ENCODE measurements at places on chromosomes 3 and 15.

DNA sequence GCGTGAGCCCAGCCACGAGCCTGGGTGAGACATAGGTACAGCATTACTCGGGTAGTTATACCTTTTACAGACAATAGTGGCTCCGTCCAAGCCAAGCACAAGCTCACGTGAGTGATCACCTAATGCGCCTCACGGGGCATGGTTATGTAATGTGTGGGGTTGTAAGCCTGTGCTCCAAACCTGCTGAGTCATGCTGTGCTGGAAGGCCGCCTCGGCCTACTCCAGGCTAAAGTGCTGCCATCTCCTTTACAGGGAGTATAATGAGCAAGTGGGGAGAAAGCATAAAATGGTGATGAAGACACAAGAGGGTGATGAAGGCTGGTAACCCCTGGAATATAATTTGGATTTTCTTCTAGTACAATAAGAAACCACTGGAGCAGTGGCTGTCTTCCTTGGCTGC is 175.8 kb upstream of the STT3B start:
- DNase-seq = no peak

- DNase-seq = no peak
These were observed 42.2 kb upstream of the MRPS22 start for GRCh38 chr3:139301654-139302053.

DNA sequence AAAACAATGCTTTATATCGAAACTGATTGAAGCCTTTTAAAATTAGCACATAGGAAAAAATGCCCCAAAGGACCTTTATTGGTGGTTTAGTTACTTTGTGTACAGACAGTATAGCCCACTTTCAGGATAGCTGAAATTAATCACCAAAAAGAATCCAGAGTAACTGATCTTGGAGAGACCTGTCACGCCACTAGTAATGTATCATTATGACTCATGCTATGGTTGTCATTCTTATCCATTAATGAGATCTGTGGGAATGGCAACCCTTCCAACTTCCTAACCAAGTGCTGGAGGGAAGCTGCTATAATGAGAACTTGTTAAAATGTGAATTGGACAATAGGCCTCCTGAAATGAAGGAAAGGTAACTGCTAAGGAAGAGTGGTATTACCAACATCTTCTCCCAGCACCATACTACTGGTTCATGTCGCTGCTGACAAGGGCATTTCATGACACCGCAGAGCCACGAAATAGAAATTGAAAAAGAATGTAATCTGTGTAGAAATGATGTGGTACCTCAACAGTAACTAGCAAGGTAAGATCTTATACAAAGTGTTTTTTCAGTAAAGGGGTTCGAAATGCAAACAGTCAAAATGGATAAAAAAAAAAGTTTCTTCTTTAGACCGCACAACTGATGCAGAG is 7.1 kb upstream of the EMC4 start:
- peak; percentile 72 for DNase-seq

DNA sequence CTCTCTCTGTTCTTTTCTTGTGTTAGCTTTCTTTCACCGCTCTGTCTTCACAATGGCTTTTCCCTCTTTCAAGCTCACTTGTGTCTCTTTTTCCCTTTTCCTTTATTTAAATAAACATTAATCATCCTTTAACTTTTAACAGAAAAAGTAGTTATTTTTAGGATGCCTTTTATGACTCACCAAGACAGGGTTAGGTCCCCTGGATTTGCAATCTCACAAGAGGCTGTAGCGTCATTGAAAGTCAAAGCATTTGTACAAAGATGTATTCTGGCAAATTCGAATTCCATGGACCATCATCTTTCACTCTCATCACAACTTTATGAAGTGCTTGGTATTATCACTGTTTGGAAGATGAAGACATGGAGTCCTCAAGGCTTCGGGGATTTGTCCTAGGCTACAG is 34.8 kb upstream of the MCTP2 start:
- no peak for DNase-seq

DNA sequence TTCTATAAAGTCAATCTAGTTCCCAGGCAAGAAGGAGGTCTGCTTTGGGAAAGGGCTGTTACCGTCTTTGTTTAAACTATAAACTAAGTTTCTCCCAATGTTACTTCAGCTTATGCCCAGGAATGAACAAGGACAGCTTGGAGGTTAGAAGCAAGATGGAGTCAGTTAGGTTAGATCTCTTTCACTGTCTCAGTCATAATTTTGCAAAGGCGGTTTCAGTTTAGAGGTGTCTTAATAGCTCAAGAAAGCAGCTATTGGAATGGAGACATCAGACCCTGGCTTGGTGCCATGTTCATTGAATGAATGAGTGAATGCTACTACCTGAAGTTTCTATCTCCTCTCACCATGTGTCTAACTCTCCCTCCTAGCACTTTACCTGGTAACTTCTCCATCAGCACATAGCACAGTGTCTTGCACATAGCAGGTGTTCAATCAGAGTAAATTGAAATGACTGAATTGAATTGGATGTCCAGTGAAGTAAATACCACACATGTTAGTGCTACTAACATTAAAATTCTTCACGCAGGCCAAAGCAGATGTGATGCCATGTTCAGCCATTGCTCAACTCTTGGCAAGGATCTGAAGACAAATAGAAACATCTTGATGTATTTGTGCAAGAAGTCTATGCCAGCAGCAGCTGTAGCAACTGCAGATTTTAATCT is 28.2 kb downstream of the CLEC3B start:
- DNase-seq = peak; percentile 69

GRCh38 chr3:188054541-188054940 is 99.4 kb upstream of the LPP start:
- no peak for DNase-seq

GRCh38 chr3:5299161-5299560 is 111.7 kb downstream of the EDEM1 start:
- DNase-seq = no peak

DNA sequence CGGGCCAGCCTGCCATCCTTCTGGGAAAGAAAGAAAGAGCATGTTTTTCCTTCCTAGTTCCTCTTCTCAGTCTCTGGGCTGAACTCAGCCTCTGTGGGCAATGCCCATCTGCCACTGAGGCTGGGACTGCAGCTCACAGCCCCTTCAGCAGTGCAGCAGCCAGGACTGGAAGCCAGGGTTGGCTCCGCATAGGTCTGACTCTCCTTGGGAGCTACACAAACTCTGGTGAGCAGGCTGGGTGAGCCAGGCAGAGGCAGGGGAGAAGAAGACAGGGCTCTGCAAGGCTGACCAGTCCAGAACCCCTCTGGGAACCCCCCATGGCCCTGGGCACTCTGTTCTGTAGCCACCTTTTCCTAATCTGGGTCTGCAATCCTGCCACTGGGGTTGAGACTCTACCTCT is 3.6 kb downstream of the DISP2 start:
- DNase-seq = no peak

- no peak for DNase-seq
These were observed 86.1 kb upstream of the SERPINI2 start for GRCh38 chr3:167559924-167560323.

DNA sequence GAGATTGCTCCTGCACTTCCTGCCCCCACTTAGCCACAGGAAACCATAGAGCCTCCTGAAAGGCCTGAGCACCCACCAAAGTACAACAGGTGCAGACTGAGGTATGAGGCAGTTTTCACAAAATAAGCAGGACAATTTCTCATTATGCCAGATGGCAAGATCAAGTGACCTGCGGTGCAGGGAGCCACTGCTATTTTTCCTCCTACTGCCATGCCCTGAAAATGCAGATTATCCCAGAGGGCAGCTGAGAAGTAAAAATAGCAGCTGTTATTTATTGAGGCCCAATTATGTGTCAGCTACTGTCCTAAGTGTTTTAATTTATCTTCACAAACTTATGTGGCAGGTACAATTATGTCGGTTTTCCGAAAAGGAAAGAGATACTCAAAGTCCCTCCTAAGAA is 209.5 kb upstream of the ST8SIA2 start:
- no peak for DNase-seq

GRCh38 chr3:185405243-185405642 is 42.3 kb downstream of the MAP3K13 start:
- DNase-seq = no peak

DNA sequence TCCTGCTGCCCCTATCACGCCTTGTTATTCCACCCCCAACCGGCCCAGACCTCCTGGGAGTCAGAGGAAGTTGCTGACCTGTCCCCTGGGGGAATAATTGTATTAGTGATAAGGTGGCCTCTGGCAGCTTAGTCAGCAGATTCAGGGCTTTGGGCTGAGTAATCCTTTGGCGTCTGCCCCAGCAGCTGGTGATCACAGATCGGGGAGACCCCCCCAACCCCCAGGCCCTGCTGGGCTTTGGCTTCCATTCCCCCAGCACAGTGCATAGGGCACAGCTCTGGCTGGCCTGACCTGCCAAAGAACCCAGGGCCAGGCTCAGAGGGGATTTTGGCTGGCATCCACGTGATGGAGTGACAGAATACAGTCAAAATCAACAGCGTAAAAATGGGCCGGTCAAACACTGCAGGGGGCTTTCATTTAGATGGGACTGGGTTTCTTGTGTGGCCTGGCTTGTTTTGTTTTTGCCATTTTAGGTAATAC is 3.9 kb upstream of the NR2E3 start:
- DNase-seq = peak; percentile 36

GRCh38 chr15:88513195-88513594 is 33.3 kb downstream of the DET1 start:
- DNase-seq = no peak

- DNase-seq = no peak
These were observed 5.0 kb upstream of the CAND2 start for GRCh38 chr3:12791430-12791829.

DNA sequence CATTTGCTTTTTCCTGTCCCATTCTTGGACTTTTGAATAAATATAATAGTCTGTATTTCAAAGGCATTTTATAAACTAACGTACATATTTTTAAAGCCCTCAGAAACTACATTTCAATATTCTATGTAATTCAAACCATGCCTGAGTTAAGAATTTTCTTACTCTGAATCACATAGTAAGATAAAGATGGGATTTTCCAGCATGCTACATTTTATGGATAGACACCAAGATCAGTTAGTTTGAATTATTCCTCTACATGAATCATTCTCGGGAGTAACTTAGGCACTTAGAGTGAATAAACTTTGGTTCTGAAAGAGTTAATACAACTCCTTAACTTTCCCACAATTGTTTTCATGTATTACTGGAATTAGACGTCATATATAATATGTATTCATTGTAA is 713.3 kb upstream of the CBLB start:
- no peak for DNase-seq

DNA sequence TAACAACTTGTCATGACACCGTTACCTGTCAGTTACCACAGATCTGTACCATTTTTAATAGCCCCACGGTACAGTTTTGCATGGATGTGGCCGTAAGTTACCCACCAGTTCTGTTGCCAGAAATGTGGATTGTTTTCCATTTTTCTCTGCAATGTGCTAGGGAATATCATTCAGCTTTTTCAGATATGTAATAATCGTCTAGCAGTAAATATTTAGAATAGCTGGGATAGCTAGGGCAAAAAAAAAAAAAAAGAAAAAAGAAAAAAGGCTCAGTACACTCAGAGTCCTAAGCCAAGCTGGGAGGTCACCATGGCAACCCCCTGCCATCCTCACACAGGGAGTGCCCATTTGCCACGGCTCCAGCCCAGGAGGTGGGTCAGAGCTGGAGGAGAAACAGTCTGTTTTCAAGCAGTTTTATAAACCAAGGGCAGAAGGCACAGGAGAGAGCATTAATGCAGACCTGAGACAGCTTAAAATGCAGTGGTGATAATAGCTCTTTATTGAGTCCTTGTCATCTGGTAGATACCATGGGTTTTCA is 25.2 kb downstream of the PAQR5 start:
- DNase-seq = no peak

DNA sequence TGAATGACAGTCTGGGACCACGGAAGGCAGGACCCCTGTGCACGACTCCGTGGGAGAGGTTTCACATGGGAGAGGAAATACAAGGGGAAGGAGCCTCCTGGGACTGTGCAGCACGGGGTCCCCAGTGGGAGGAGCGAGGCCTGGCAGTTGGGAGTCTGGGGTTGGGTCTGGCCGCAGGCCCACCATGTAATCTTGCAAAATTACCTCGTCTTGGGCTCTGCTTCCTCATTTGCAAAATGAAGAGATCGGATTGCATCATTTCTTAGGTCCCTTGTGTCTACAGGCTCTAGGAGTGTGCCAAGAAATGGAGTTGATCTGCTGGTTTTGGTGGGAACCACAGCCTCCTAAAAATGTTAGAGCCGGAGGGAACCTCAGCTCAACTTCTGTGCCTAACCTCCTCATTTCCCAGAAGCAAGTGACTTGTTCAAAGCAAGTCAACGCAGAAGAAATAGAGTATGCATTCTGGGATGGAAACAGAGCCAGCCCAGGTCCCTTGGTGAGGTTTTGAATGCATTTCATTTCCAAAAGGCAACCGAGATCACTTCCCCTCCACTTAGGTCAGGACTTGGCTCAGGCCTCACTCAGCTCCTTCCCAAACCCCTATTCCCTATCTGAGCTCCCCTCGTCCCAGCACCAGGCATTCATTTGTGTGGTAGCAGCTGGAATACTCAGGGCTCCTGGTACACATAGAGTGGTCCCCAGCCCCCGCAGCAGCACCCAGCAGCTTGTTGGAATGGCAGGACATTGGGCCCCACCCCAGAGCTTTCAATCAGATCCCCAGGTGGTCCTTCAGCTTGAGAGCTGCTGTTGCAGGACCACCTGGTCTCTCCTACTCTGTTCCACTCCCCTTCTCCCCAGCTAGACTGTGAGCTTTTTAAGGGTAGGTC is 267.7 kb downstream of the XXYLT1 start:
- no peak for DNase-seq

DNA sequence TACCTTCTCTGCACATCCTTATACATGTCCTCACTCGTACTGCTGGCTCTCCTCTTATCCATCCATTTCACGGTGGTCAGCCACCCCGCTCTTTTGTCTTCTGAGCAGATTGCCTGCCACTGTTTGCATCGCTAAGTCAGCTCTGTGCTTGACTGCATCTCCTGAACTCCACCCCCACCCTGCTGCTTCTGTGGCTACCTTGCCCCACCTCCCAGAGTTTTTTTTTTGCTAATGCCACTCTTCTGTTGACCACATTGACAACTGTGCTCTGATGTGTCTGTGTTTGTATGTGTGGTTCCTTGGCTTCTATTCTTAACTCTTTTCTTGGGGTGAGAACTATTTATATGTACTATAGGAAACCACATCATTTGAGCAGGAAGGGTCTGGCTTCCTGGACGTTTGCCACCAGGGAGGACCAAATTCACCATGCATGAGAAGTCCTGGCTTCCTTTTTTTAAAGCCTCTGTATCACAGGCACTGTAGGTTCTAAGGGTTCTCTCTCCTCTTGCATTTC is 12.8 kb upstream of the MTMR10 start:
- DNase-seq = no peak

- no peak for DNase-seq
These were observed 190.1 kb downstream of the IL5RA start for GRCh38 chr3:2920103-2920502.

DNA sequence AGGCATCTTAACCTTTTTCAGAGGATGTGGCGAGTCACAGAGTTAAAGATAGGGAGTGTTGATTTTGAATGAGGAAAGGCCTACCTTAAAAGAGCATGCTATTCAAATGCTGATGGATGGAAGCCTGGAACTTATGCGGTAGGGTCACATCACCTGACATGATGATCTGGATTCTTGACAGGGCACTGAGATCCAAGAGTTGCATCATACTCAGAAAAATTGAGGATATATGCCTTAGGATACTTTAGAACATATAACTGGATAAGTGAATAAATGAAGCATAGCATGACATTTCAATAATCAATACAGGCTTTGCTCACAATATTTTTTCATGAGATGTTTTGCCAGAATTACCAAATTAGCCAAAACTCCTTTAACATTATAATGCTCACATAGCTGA is 20.1 kb upstream of the SECISBP2L start:
- DNase-seq = no peak

- DNase-seq = no peak
These were observed 9.7 kb upstream of the EIF1B start for GRCh38 chr3:40299721-40300335.
